ENCODE measurements at places on chromosomes 16 and 17. TPM values are rescaled to one million over a fixed set of nuclear protein-coding genes. Genes with fewer than 3 reads are reported as not detected.

DNA sequence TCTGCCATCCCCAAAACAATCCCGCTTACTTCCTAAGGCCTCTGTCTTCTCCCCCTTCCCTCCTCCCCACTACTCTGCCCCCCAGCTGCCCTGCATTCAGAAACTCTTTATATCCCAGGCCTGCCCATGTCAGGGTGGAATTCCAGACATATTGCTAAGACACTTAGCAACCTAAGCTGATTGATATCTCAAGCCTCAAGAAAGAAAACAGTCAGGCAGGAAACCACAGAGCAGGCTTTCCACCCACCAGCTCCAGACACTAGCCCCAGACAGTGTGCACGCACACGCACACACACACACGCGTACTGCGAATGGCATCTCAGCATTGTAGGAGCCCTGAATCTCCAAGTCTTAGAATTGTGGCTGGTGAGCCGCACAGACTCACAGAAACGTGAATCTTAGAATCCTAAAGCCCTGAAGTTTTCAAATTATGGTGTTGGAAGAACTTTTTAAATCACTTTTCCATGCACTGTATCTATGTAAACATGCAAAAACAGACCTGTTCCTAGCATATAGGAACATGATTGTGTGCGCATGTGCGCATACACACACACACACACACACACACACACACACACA is 8.8 kb upstream of the LPCAT2 start:
- no peaks in the 10 kb centered on the region for H3K36me3 ChIP-seq
- peak; percentile 78 for DNase-seq

GRCh38 chr17:8476741-8477140 is 41.1 kb downstream of the NDEL1 start:
- DNase-seq, result no peak
- no peak overlapping the region for H3K27ac ChIP-seq
- H3K4me3 ChIP-seq, result no peak overlapping the region
- peaks cover 7% of the 10 kb centered on the region for H3K4me1 ChIP-seq

GRCh38 chr17:6061290-6061689 is 8.9 kb upstream of the WSCD1 start:
- H3K4me3 ChIP-seq, result no peak overlapping the region
- peak; percentile 88 for DNase-seq
- H3K27ac ChIP-seq, result peak overlapping the region; percentile 42
- H3K4me1 ChIP-seq, result peaks cover 15% of the 10 kb centered on the region
- no peaks in the 10 kb centered on the region for H3K27me3 ChIP-seq
- H3K36me3 ChIP-seq, result no peaks in the 10 kb centered on the region

- peaks cover 11% of the 10 kb centered on the region for H3K4me1 ChIP-seq
- H3K27ac ChIP-seq, result no peak overlapping the region
- peak; percentile 61 for DNase-seq
- peak overlapping the region; percentile 67 for H3K4me3 ChIP-seq
Observed at GRCh38 chr17:2049333-2050299, 5.3 kb upstream of the HIC1 start.

DNA sequence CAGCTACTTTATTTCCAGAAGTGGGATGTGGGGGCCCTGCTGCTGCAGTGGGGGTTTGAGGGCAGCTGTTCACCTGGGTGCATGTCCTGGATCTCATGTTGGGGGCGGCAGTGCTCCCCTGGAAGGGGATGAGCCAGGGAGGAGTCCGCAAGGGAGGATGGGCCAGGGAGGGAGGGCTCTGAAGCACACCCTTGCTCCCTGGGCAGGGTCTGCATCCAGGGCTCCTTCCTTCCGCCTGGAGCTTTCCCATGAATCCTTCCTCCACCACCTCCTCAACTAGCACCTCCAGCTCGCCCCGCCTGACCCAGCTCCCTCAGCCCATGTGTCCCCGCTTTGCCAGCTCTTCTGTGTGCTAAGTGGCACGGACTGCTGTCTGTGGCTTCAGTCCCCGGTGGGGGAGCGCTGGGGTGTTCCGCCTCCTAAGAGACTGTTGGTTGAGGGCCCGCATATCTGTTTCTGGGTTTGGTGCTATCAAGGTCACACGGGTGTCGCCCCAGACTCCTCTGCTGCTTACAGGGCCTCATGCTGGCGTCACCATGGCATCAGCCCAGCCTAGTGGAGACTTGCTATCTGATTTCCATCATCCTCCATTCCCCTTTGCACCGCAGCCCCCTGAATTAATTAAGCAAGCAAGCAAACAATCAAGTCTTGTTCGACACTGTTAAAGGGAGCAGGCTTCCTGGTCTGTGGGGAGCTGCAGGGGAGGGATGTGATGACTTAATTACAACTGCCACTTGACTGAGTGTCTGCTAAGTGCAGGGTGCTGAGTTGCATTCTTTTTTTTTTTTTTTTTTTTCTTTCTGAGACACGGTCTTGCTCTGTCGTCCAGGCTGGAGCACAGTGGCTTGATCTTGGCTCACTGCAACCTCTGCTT is 71.8 kb downstream of the PRKCA start:
- H3K27ac ChIP-seq, result no peak overlapping the region
- no peak overlapping the region for H3K4me3 ChIP-seq
- no peak for DNase-seq
- H3K4me1 ChIP-seq, result peaks cover 29% of the 10 kb centered on the region

DNA sequence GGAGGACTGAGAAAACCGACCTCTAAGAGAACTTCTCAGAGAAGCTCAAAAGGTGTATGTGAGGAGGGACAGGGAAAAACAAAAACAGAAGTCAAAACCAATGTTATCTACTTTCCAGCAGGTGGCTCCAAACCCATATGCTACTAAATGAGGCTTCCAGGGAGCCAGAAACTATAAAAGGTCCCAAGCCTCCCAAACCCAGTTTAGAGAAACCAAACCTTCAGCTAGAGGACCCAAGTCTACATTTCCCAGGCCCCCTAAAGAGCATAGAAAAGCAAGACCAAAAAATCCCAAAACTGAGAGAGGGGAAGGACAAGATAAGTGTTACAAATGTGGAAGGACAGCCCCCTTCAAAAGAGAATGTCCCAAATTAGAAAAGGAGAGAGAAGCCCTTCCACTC is 3.7 kb downstream of the HPR start:
- no peaks in the 10 kb centered on the region for H3K36me3 ChIP-seq
- 0 out of 2 replicates have a peak, but pooled peaks cover 3% of the 10 kb centered on the region for H3K27me3 ChIP-seq
- no peak overlapping the region for H3K27ac ChIP-seq
- no peak overlapping the region for H3K4me3 ChIP-seq
- peak; percentile 42 for DNase-seq

DNA sequence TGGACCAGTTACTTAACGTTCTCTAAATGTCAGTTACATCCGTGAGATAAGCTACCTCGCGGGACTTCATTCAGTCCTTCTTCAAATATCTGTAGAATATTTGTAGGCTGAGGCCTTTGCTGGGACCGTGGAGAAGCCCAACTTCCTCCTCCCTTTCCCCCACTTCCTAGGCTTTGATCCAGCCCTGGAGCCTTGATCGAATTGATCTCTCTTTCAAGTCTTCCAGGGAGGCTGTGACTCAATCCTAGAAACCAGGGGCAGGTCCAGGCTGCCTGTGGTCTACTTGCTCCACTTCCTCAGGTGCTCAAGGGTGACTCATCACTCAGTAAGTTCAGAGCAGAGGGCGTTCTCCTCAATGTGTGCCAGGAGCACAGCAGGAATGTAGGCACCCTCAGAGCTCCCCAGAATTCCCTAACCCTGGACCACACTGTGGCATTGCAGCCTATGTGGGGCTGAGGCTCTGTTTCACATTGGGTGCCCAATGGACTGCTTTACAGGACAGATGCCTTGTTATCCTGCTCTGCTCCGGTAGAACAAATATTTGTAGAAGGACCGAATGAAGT is 11.2 kb upstream of the CEP20 start:
- peak overlapping the region; percentile 79 for H3K27ac ChIP-seq
- H3K36me3 ChIP-seq, result no peaks in the 10 kb centered on the region
- H3K4me1 ChIP-seq, result peaks cover 37% of the 10 kb centered on the region
- no peaks in the 10 kb centered on the region for H3K27me3 ChIP-seq

DNA sequence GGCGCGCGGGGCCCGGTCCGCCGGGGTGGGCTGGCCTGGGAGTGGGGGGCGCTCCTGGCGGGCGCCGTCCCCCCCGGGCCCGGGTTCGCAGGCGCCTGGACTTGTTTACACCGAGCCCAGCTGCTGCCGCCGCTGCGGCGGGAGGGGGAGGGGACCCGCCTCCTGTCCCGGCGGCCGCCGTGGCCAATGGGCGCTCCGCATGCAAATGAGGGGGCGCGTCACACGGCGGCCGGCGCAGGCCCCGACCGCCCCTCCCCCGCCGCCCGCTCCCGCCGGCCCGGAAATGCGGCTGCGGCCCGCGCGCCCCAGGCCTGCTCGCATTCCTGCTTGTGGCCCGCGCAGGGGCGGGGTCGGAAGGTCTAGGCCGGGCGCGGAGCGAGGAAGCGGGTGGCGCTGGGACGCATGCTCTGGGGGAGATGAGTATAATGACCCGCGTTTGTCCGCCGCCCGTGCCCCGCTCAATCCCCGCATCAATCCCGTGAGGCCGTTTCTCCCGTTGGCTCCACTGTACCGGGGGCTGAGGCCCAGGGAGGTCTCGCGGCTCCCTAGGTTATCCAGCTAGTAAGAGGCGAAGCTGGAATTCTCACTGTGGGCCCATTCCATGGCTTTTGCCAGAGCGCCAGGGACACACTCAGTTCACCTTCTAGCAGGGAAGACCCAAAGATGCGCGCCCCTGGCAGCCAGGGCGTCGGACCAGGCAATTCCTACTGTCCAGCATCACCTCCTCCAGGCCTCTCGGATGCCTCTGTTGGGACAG is at the start of gene YPEL3:
YPEL3 (minus strand) TSS at position 109 of the 757 bp plus-strand sequence. CDS start 731 bp downstream, outside the sequence.
- H3K27ac ChIP-seq, result no peak within 1 kb of the TSS
- H3K4me3 ChIP-seq, result peak within 1 kb of the TSS; percentile 40
- H3K27me3 ChIP-seq, result no peaks in the 10 kb centered on the region
- peak; percentile 78 for DNase-seq
- H3K4me1 ChIP-seq, result peaks cover 11% of the 10 kb centered on the region

GRCh38 chr17:60548990-60549389 is 22.9 kb upstream of the APPBP2 start:
- no peaks in the 10 kb centered on the region for H3K36me3 ChIP-seq
- no peak for DNase-seq
- H3K4me3 ChIP-seq, result no peak overlapping the region
- no peak overlapping the region for H3K27ac ChIP-seq
- H3K4me1 ChIP-seq, result no peaks in the 10 kb centered on the region

- no peak overlapping the region for H3K27ac ChIP-seq
- no peaks in the 10 kb centered on the region for H3K4me1 ChIP-seq
- H3K4me3 ChIP-seq, result no peak overlapping the region
- H3K27me3 ChIP-seq, result no peaks in the 10 kb centered on the region
- no peak for DNase-seq
- H3K36me3 ChIP-seq, result no peaks in the 10 kb centered on the region
Observed at GRCh38 chr16:85286951-85287814, 174.9 kb upstream of the CIBAR2 start.

DNA sequence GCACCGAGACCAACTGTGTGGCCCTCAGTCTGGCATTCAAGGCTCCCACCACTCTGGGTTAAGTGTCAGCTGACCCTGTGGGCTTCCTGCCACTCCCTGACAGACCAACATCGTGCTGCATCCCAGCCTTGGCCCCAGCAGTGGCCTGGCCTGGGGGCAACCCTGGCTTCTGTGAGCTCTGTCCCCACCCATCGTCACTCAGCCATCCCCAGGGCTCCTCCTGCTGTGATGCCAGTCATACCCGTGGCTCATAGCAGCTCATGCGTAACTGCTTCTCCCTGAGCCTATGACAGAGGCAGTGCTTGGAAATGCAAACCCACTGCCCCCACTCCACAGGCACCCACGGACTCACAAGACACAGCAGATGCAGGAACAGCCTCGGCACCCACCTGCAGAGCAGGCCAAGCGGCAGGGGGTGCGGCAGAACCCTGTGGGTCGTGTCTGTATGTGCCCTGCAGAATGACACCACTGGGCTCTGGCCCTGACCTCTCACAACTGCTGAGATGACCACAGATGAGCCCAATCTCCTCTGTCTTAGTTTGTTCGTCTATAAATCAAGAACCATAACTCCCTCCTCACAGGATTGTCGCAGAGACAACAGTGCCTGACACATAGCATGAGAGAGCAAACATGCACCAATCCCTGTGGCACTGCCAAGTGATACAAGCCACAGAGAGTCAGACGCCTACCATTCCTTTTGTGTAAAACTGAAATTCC is 26.6 kb downstream of the PIEZO1 start:
- H3K4me1 ChIP-seq, result peaks cover 32% of the 10 kb centered on the region
- H3K36me3 ChIP-seq, result no peaks in the 10 kb centered on the region
- no peak overlapping the region for H3K27ac ChIP-seq

DNA sequence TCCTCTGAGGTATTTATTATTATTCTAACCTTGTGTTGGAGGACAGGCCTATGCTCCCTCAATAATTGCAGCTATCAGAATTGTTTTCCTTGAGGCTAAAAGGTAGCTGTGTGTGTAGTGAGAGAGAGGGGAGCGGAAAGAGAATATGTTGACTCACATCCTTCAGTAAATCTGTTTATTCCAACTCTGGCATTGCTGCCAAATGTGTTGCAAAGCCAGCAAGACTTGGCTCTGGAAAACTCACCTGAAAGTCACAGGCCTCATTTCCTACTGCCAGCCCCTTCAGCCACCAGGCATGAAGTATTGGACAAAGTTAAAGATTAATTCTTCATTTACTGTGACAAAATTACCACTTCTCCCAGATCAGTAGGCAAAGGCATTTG is 9.6 kb downstream of the CA10 start:
- H3K27me3 ChIP-seq, result no peaks in the 10 kb centered on the region
- peaks cover 42% of the 10 kb centered on the region for H3K4me1 ChIP-seq
- DNase-seq, result peak; percentile 88
- H3K4me3 ChIP-seq, result no peak overlapping the region

- H3K27me3 ChIP-seq, result no peaks in the 10 kb centered on the region
- H3K36me3 ChIP-seq, result no peaks in the 10 kb centered on the region
- DNase-seq, result no peak
- no peak overlapping the region for H3K27ac ChIP-seq
Observed at GRCh38 chr16:68065716-68066305, 19.4 kb upstream of the NFATC3 start.

DNA sequence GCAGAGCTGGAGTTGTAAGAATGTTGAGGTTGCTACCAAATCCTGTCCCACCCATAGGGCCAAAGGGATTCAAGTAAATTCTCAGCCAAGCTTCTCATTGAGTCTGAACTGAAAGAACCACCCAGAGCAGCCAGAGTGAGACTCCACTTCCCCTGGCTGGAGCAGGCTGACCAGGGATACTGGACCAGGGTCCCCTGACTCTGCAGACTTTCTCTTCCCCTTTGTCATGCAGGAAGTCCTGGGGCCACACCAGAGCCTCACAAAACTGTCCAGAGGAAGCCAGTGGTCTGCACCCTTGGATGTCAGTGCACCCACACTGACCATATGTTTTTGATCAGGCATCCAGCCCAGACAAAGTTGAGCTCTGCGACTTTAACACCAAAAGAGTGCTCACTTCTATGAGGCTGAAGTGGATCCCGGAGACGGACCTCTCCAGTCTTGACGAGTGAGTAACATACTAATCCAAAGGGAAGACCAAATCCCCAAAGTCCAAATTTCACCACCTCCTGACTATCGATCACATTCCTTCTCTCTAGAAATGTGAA is 4.1 kb downstream of the NXN start:
- H3K27ac ChIP-seq, result no peak overlapping the region
- H3K36me3 ChIP-seq, result no peaks in the 10 kb centered on the region
- no peak for DNase-seq
- H3K4me3 ChIP-seq, result no peak overlapping the region
- peaks cover 26% of the 10 kb centered on the region for H3K4me1 ChIP-seq

CARD14 gene
- 2.3 TPM for total RNA-seq

YWHAE gene
- 342 TPM for total RNA-seq

KRT12 gene
- total RNA-seq, result not detected

CD300C gene
- total RNA-seq, result not detected

CSHL1 gene
- not detected for total RNA-seq

SBK1 gene
- 1.5 TPM for total RNA-seq

FAM83G gene
- 0.26 TPM for total RNA-seq

Measured in PC-3 (cell line).